ENCODE measurements at places on chromosomes 5 and 9.

- no peak for DNase-seq
Observed at GRCh38 chr9:113660196-113660595, 196.7 kb downstream of the RGS3 start.

DNA sequence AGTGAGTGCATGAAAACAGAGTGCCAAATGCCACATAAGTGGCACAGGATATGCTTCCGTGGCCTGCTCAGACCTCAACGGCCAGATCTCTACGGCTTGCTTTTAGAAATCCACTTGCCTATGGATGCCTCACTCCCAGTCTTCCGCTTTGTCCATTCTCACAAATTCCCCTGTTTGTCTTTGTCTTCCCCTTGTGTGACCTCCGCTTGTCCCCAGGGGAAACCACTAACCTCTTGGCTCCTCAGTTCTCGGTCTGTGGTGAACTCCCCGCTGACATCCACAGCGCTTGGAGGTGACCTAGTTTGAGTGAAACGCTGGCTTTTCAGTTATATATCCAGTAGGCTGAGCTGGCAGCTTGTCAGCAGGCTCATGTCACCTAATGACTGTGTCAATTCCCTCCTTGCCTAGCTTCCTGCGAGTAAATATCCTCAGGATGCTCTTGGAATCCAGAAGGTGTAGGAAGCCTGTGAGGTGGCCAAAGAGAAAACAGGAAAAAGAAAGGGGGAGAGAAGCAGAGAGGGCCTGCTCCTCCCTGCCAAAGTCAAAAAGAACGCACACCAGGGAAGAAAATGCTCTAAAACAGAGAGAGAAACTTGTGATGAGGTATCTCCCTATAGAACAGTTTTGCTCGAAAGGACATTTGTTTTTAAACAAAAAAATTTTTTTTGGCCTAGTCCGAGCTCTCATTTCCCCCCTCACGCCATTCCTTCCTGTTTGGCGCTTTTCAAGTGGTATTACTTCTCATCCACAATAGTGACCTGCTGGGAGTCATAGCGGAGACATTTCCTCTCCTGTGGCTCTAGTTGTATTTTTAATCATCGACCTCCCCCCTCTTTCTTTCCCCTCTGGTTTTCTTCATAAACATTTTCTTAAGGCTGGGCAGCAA, 101.6 kb upstream of the SPRY4 start:
- no peak for DNase-seq

DNA sequence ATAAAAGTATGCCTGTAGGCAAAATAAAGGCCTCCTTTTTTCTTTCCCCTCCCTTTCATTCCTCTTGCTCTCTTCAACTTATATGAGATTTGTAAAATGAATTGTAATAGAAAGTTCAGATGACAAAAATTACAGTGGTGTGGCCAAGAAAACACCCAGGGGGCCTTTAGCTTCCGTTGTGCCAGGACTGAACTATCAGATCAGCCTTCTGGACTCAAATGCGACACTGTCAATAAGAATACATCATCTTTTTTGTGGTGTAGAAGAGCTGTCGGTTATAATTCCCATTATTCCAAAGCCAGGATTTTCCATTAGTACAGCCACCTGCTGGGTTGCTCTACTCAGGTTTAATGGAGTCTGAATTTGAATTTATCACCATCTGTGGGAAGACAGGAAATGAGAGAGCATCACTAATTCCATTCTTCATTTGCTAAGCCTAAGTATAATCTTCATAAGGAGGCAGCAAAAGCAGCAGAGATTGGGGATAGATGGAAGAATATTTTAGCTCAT, 443.4 kb downstream of the ANXA1 start:
- no peak for DNase-seq

DNA sequence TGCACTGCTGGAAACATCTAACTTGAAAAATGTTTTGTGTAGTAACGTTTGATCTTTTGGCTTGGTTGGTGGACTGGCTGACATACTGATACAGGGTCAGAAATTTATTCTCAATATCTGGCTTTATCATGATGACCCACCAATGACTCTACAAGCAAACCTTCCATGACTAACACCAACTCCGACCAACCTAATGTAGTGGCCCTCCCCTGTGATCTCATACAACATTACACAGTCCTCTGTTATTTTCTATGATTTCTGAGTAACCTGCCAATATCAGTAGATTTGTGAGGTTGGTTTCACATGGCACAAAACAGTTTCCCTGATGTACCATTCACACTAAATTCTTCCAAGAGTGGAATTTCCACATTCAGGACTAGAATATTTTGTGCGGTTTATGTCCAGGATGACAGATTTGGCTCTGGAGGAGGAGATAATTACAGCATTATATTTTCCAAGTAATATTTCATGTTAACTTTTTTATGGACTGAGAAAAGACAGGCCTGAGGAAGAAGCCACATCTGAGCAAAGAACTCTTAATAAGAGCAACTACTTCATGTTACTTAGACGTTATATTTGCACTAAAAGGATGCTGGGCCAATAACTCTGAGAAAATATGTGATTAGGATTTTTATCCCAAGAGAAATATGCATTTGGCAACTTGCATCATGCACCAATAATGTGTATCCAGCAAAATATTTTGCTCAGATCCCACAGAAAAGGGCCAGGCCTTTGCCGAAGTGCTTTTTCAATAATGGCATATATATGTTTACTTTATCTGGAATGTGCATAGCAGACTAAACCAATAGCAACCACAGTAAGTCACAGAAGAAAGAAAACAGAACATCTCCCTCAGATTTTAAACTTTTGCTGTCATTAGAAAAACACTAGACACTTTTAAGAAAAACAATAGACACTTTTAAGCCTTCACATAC, 273.4 kb downstream of the KCNN2 start:
- no peak for DNase-seq

- DNase-seq = no peak
Observed at GRCh38 chr9:4792054-4792571, 631 bp upstream of the RCL1 start.

DNA sequence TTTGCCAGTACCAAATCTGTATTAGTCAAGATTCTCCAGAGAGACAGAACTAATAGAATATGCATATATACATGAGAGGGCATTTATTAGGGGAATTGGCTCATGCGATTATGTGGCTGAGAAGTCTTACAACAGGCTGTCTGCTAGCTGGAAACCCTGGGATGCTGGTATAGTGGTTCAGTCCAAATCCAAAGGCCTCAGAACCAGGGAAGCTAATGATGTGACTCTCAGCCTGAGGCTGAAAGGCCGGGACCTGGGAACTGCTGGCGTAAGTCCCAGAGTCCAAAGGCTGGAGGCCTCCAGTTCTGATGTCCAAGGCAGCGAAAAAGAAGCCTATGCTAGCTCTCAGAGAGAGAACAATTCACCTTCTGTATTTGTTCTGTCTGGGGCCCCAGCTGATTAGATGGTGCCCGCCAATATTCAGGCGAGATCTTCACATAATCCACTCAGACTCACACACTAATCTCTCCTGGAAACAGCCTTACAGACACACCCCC, 84.1 kb downstream of the KIAA1958 start:
- DNase-seq = no peak

DNA sequence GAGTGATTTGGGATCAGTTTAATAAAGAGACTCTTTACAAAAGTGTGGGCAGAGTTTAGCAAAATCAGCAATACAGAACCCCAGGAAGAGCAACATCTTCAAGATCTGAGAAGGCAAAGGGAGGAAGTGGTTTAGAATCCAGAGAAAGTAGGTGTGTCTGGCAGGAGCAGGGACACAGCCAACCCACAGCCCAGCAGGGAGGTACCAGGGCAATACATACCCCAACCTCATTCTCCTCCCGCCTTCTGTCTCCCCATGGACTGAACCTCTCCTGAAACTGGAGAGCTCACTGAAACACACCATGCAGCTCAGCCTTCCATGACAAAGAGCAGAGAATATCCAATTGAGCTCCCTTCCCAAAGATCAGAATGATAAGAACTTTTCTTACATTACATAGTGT, 283.4 kb downstream of the PRELID2 start:
- no peak for DNase-seq

- no peak for DNase-seq
Observed at GRCh38 chr5:34673463-34674125, 17.5 kb downstream of the RAI14 start.

GRCh38 chr9:107982745-107983144, 493.2 kb upstream of the KLF4 start:
- no peak for DNase-seq

GRCh38 chr5:19771174-19771835, 216.7 kb downstream of the CDH18 start:
- DNase-seq = no peak

GRCh38 chr9:77128125-77128789, 49.1 kb upstream of the VPS13A start:
- no peak for DNase-seq

- no peak for DNase-seq
Observed at GRCh38 chr5:95655575-95655974, 9.0 kb downstream of the RFESD start.

- no peak for DNase-seq
Observed at GRCh38 chr5:114734238-114734637, 372.4 kb downstream of the KCNN2 start.

DNA sequence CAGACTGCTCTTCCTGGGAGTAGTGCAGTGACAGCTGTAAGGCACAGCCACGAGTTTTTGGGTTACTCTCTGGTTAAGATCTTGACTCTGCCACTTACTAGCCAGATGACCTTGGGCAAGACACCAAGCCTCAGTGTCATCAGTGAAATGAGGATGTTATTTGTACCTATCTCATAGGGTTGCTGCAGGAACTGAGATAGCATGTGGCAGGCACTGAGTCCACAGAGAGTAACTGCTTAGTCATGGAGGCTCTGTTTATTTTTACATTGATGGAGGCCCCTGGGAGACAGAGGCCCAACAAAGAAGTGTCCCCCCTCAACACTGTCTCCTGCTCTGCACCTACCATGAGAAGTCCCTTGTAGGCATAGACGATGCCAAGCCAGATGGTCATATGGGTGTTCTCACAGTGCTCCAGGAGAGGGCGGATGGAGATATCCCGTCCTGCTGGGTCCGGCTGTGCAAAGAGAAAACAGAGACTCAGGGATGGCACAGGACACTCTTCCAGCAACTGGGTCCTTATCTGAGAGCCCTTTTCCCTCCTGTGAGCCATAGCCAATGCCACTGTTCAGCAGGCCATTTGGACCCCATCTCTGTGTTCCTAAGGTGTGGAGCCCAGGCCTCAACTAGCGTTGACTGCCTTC, 55.4 kb upstream of the TBC1D2 start:
- no peak for DNase-seq

DNA sequence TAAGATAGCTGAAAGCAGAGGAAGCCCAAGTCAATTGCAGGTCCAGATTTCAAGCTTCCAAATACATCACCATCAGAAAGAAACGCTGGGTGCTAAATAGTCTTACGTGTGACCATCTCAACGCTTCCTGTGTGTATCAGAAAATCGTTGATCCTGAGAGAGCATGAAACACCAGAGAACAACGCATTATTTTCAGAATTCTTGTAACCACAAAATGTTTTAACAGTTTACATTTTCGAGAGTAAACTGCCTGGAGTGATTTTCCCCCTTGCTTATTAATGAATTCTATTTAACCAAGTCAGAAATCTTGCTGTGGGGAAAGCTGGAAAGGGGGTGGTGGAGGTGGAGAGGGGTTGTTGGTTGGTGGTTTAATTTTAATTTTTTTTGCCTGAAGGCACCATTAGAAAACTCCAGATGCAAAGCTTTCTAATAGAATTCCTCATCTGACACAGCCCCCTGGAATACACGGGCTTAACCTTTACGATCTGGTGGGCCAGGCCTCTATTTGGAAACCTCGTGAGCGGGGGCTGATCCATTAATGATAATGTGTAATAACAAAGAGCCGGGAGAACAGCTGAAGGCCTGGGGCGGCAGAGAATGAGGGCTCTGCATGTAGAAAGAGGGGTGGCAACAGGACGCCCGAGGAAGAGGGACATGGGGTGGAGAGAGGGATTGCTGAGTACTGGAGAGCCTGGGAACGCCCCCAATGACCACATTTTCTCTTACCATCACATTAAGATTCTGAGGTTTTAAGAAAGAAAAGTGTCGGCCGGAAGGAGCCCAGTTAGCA, 124.5 kb upstream of the NFIB start:
- no peak for DNase-seq

GRCh38 chr5:165201771-165202518, 1696.5 kb downstream of the MAT2B start:
- DNase-seq = no peak

DNA sequence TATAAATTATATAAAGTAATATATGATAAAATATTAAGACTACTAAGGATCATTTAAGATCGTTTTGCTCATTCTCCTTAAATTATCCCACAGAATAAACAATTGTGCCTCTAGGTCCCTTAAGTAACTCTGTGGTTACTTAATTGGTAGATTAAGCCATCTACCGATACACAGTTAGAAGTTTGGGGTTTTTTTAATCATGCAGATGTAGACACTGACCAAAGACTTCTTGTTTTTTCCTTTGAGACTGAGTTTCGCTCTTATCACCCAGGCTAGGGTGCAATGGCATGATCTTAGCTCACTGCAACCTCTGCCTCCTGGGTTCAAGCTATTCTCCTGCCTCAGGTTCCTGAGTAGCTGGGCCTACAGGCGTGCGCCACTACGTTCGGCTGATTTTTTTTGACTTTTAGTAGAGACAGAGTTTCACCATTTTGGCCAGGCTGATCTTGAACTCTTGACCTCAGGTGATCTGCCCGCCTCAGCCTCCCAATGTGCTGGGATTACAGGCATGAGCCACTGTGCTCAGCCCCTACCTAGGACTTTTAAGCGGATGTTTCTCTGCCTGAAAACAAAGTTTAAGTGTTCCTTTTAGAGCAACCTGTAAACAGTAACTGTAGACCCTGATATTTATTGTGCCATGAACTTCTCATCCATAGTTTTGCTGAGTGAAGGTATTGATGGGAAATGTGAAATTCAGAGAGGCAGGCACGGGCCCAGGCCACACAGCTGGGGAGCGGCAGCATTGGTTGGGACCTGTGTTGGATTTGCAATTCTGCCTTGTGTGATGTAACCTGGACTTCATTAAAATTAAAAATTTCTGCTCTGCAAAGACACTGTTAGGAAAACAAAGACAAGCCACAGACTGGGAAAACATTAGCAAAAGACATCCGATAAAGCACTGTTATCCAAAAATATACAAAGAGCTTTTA, 11.6 kb downstream of the CEL start:
- DNase-seq = no peak

GRCh38 chr5:65163698-65164097, 318.0 kb downstream of the ADAMTS6 start:
- no peak for DNase-seq

GRCh38 chr5:52876456-52876855, 88.7 kb downstream of the ITGA1 start:
- no peak for DNase-seq

DNA sequence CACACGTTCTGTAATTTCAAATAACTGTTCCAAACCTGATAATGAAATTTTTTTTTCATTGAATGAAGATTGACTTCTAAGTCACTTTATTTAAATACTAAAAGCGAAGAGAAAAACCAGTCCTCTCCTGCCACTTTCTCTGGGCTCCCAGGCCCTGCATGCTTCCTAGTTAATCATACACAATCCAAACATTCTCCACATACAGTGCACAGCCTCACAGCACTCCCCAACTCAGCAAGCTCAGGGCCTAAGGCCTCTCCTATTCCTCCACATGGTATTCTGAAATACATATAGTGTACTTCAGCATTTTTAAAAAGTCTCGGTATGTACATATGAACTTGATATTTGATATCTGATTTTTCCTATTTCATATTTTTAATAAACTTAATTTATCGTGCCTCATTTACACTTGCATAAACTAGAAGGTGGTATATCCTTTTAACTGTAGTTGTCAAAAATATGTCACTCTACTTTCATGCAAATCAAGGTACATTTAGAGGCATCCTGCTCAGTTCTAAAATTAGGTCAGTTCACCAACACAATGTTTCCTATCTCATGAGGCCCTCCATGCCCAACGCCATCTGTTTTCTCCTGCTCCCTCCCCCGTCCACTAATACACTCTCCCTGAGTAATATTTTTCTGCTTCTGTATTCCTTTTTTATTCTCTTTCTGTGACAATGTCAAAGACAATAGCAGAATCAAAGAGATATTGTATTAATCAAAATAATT, 206.7 kb downstream of the ARRDC3 start:
- no peak for DNase-seq
